ENCODE measurements at places on chromosomes 4 and X.
A peak's percentile ranks its signal among the peaks of the same experiment; 100 is the strongest.

DNA sequence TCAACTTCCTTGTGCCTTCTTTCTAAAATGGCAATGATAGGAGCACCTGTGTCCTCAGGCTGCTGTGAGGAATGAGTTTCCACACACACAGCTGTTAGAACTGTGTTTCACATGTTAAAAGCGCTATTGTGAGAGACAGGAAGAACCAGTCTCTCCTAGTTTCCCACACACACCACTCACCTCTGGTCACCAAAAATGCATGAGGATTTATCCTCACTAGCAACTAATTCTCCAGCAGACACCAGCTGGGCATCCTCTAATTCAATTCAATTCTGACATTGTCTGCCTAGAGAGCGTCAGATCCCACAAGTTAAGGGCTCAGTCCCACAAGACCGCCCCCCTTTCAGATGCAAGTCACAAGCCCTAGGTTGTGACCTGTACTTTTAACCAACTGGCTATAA is 29.0 kb upstream of the SLC2A9 start:
- DNase-seq = no peak

DNA sequence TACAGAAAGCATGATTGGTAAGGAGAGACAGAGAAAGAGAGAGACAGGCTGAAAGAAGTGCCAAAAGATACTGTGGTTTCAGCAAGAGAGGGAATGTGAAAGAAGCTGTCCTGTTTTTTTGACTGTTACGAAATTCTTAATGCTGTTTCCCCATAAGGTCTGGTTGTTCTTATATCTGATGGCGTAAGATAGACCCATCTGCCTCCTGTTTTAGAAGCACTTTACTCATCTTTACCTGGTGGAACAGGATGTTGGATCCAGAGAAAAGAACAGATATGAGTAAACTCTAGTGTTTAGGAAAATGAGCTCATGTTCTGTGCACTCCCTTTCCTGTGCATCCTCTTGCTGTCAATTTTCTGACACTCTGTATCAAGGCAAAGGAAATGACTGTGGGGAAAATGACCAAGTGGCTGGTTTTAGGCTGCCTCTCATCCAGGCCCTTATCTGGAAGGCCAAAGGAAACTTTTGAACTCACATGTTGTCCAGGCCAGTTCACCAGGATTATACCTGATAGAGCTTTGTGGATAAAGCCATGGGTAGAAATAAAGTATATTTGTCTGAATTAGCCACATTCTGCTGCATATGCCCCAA is 311.7 kb upstream of the HTR2C start:
- no peak for DNase-seq

- no peak for DNase-seq
Measured at GRCh38 chr4:7058792-7059191, 9.1 kb downstream of the GRPEL1 start.

- no peak for DNase-seq
Measured at GRCh38 chr4:124685851-124686250, 26.7 kb downstream of the ANKRD50 start.

DNA sequence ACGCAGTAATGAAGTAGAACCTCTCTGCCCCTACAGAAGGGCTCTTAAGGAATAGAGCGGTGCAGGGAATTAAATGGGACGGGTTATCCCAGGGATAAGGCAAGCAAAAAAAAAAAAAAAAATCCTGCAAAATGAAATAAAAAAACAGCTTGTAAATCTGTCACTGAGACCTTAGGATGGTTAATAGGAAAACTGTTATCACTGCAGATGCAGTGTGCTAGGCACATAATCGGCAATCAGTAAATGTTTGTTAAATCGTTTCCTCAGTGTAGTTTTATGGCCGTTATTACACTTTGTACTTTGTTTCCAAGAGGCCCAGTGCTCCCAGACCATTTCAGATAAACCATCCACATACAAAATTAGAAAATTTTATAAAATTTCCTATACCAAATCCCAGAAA is 1.0 kb downstream of the HNRNPH2 start:
- DNase-seq = no peak

DNA sequence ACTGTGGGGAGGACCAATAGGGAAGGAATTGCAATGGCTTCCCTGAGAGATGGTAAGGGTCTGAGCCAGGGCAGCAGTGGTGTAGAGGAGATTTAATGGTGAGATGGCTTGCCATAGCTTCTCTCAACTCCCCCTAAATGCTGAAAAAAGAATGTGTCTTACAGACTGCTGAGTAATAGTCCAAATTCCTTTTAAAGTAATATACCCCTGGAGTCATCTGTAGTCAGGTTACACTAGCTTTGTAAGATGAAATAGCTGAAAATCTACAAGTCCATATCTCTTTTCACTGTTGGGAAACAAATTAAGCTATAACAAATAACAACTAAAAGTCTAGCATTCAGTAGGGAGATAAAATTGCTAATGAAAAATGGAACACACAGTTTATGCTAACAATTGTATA is 33.5 kb downstream of the MAPK10 start:
- no peak for DNase-seq

- DNase-seq = no peak
Measured at GRCh38 chr4:149113804-149114430, 671.7 kb upstream of the NR3C2 start.

DNA sequence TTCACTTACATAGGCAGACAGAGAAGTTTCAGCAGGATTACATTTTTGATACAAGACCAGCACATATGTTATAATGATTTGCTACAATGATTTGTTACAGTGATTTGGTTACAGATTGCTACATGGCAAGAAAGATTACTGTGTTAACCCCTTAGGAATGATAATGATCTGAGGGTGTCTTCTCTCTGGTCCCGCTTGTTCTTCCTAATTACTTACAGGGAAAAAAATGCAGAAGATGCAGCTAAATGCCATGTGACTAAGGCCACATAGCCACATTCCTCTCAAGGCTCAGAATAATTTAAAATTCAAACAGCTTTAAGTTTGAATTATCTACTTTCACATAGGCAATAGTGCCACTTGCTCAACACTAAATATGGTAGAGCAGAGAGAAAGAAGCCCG is 9.7 kb upstream of the LAP3 start:
- DNase-seq = no peak

DNA sequence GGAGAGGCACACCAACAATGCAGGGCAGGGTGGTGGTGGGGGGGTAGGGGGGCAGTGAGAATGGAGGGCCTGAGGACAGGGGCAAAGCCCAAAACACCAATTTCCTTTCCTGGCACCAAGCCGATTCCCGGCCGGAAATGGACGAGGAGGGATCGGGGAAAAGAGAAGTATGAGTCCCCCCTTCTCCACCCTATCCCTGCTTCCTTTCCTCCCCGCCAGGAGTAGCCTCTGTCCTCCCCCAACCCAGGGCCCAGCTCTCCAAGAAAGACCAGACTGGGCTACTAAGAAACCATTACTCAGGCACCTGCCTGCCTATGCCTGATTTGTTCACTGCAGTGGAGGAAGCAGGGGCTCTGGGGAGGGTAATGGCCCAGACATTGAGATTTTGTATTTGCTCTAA is 402 bp downstream of the CCDC120 start:
- no peak for DNase-seq

GRCh38 chr4:6343939-6344408 is 74.3 kb downstream of the WFS1 start:
- DNase-seq = no peak

- peak; percentile 6 for DNase-seq
Measured at GRCh38 chr4:38582889-38583470, 81.0 kb upstream of the KLF3 start.

GRCh38 chr4:164485136-164485535 is 268.8 kb upstream of the SMIM31 start:
- no peak for DNase-seq

- no peak for DNase-seq
Measured at GRCh38 chr4:22824091-22824490, 131.4 kb downstream of the GBA3 start.

DNA sequence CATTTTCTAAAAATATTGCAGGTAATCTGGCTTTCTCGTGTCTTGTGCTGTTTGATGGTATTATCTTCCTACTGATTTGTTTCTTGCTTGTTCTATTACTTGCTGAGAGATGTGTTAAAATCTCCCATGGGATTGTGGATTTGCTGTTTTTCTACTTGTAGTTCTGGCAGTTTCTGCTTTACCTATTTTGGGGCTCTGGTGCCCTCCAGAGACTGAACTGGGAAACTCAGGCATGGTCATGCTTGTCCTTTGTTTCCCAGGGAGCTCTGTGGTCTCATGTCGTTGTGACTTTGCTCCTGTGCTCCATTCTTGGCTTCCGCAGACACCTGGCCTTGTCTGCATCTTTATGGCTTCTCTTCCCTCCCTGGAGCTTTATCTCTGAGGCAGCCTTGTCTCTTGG is 39.5 kb downstream of the NSD2 start:
- no peak for DNase-seq

DNA sequence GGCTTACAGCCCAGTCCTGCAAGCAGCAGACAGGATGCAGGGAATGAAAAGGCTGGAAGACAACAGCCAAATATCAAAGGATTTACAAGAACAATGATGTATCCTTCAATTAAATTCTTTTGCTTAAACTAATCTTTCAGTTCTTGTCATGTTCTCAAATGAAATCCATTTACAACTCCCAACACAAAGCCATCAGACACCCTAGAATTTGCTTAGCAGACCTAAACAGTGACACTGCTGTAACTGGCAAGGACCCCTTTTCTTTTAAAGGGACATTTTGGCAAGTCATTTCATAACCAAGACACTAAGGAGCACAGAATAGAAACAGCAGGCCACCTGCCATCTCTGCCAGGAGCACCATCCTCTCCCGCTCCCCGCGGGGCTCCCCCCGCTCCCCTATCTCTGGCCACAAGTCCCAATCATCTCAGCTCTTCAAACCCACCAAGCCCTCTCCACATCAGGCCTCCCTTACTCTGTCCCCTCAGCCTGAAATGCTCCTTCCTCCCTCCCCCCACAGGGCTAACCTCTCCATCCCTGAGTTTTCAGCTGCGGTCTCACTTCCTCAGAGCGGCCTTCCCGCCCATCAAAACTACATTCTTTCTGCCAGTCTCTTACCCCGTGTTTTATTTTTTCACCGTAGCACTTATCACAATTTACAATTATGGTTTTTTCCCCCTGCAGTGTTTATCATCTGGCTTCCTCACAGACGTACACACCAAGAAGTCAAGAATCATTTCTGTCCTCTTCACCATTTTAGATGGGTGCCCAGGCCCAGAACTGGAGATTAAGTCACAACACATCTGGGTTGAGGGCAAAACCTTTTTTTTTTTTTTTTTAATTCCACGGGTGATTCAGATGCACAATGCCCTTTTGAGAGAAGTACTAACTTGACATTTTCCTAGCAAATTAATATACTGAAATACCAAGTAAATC is 45.8 kb downstream of the TSPAN5 start:
- DNase-seq = no peak

- DNase-seq = no peak
Measured at GRCh38 chr4:11724731-11725130, 296.0 kb upstream of the HS3ST1 start.

GRCh38 chr4:165355900-165356300 is 22.9 kb upstream of the CPE start:
- no peak for DNase-seq

- DNase-seq = no peak
Measured at GRCh38 chrX:119407681-119408080, 8.5 kb downstream of the SLC25A43 start.

- peak; percentile 68 for DNase-seq
Measured at GRCh38 chr4:159102622-159103383, at the start of gene RAPGEF2. RAPGEF2 (plus strand) TSS chr4:159103079; CDS start chr4:159104163, 1,084 bp downstream.

GRCh38 chr4:138409670-138410069 is 167.5 kb upstream of the SLC7A11 start:
- DNase-seq = no peak

DNA sequence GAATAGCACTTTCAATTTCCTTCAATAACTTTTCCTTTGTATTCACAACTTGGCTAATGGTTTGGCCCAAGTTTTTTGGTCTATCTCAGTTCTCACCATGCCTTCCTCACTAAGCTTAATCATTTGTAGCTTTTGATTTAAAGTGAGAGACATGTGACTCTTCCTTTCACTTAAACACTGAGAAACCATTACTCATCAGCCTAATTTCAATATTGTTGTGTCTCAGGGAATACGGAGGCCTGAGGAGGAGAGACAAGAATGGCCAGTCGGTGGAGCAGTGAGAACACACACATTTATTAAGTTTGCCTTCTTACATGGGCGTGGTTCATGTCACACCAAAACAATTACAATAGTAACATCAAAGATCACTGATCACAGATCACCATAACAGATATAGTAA is 56.7 kb downstream of the TSPAN5 start:
- no peak for DNase-seq

- DNase-seq = no peak
Measured at GRCh38 chr4:148787831-148788477, 345.7 kb upstream of the NR3C2 start.

GRCh38 chrX:147958291-147958690 is 22.8 kb upstream of the FMR1NB start:
- no peak for DNase-seq

DNA sequence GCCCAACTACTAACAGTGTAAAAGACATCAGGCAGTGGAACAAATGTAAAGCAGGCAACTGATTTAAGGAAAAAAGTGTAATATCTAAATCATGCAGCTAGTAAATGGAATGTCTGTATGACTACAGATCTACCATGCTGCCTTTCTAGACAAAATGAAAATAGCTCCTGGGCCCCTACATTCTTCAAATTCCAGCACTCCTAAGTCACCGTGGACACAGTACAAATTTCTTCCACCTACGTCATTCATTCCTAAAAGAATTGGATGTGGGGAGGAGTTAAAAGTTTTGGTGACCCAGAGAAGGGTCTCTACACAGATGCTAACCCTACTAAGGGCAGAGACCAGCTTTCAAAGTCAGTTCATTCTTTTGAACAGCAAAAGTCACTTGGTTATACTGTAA is 137.2 kb upstream of the ARHGEF9 start:
- no peak for DNase-seq

- no peak for DNase-seq
Measured at GRCh38 chr4:31016322-31017061, 296.3 kb downstream of the PCDH7 start.

GRCh38 chr4:174111422-174111821 is 172.0 kb downstream of the FBXO8 start:
- no peak for DNase-seq

DNA sequence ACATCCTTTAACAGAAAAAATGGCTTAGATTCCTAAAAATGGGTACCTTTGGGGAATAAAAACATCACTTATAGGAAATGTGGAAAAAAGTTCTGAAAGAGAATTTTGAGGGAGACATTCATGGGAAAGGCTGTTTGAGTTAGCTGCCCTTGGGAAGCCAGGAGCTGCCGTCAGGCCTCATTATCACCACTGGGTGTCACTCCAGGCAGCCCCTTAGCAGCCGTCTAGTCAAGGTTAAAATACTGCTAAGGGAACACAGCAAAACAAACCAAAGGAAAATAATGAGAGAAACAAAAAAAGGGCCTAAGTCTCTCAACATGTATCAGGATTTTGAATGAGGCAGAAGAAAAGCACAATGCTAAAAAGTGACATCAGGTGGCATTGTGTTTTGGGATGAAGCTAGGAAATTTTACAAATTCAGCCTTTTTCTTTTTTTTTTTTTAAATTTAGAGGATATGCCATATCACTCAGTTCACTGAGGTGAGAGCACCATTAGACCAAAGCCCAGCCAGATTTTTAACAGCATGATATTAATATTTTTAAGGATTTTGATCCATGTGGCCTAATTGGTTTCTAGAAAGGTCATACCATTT is 235.3 kb downstream of the GPAT3 start:
- no peak for DNase-seq

GRCh38 chrX:35819241-35819640 is 21.1 kb downstream of the MAGEB16 start:
- no peak for DNase-seq

All from stimulated activated CD8-positive, alpha-beta memory T cell treated with anti-CD3 and anti-CD28 coated beads, Interleukin-7, amount 100 ng/mL, for 1 hour (primary cell).